ENCODE measurements at places on chromosomes 6 and 20. TPM values are rescaled to one million over a fixed set of nuclear protein-coding genes. Genes with fewer than 3 reads are reported as not detected.

GRCh38 chr20:9609887-9610502 lies 95.6 kb downstream of the LAMP5 start:
- no peaks in the 10 kb centered on the region for H3K36me3 ChIP-seq
- H3K27ac ChIP-seq, result no peak overlapping the region

- H3K4me3 ChIP-seq, result no peak overlapping the region
- no peaks in the 10 kb centered on the region for H3K27me3 ChIP-seq
- H3K27ac ChIP-seq, result no peak overlapping the region
- DNase-seq, result no peak
- no peaks in the 10 kb centered on the region for H3K36me3 ChIP-seq
These were observed 2.2 kb upstream of the PARD6B start for GRCh38 chr20:50728981-50729874.

DNA sequence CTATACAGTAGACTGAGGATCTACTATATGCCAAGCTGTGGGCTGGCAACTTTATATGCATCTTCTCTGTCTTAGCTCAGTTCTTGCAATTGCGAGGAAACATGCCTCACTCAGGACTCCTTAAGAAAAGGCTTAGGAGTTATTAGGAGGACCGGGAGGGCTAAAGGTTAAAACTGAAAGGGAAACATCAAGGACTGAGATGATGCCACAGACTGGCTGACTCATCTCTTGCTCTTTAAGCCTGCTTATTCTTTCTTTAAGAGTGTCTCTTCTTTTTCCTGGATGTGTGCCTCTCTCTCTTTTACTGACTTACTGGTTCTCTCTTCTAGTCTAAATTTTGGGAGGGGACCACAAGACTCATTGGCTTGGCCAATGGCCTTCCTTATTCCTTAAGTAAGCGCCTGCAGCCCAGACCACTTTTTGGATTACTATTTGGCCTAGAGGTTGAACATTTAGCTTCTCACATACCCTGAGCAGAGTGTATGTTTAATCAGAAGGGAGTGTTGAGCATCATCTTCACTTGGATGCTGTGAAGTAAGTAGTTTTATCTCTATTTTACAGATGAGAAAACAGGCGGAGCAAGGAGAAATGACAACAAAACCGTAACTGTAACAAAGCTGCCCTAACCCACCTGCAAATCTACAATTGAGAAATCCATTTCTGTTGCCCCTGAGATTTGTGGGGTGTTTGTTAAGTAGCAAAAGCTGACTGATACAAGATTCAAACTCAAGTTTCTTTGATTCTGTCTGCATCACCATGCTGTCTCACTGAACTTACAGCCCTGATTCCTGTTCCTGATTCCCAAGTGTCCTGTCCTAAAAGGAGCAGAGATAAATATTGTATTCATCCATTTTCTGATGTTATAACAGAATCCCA lies 7.2 kb upstream of the SDC4 start:
- H3K4me3 ChIP-seq, result no peak overlapping the region
- peak overlapping the region; percentile 80 for H3K27ac ChIP-seq
- no peaks in the 10 kb centered on the region for H3K27me3 ChIP-seq
- peak; percentile 63 for DNase-seq

DNA sequence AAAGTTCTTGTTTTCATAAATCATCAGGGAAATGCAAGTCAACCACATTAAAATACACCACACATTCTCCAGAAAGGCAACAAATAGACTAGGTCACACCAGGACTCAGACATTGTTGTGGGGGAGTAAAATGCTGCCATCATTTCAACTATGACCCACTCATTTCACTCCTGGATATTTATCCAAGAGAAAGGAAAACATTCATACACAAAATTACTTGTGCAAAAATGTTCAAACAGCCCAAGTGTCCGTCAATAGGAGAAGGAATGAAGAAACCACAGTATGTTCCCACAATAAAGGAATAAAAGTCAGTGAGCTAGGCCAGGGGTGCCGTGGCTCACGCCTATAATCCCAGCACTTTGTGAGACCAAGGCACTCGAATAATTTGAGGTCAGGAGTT lies 81.5 kb upstream of the QKI start:
- DNase-seq, result no peak
- H3K27me3 ChIP-seq, result no peaks in the 10 kb centered on the region
- no peaks in the 10 kb centered on the region for H3K36me3 ChIP-seq
- peaks cover 18% of the 10 kb centered on the region for H3K4me1 ChIP-seq
- peak overlapping the region; percentile 19 for H3K27ac ChIP-seq
- no peak overlapping the region for H3K4me3 ChIP-seq

DNA sequence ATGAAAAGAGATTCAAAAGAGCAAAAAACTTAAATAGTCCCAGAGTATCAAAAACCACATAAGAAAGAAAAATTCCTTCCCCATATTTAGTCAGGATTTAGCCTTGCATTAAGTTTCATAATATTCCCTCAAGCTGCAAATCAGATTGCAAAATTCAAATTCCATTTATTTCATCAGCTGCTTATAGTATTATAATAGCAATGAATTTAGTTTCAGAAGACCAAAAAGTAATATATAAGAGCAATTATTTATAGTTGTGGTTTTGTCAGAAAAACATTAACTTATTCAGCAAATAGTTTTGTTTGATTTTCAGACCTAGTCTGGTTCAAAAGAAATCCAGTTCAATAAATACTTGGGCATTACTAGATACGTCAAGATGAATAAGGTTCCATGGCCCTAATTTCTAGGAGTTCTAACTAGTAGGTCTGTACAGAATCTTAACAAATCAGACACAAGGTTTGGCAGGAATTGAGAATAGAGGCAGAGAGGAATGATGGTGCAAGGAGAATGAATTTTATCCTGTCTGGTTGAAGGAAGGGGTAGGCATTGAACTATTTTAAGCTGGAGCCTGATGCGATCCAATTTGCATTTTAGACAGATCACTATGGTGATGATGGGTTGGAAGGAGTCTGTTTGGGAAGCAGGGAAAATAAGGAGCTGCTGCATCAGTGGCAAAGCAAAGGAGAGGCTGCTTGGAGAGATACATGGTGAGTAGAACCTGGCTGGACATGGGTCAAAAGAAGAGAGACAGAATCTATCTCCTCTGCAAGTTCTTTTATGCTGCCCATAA lies 163.9 kb upstream of the STXBP5 start:
- no peaks in the 10 kb centered on the region for H3K27me3 ChIP-seq
- no peaks in the 10 kb centered on the region for H3K36me3 ChIP-seq
- no peak for DNase-seq

GRCh38 chr20:37494301-37494700 lies 26.7 kb upstream of the NNAT start:
- H3K27ac ChIP-seq, result no peak overlapping the region
- no peaks in the 10 kb centered on the region for H3K27me3 ChIP-seq
- DNase-seq, result peak; percentile 43
- H3K4me1 ChIP-seq, result no peaks in the 10 kb centered on the region

PKIB gene
- total RNA-seq, result 1.1 TPM

HLA-DPB1 gene
- 39.2 TPM for total RNA-seq

DNA sequence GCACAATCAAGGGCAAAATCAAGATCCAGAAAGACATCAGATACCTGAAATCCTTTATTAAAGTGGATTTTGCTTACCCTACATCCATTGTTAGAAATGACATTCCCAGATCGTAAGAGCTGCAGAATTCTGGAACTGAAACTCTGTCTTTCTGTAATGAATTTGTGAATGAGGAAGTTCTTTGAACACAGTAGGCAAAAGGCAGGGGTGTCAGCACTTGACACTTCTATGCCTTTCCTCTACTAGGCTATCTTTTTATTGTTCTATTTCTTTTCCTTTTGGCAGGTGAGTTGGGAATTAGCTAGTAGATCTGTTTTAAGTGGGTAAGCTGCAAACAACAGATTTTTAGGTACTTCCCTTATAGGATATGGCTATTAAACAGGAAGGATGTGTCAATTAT lies 126.3 kb downstream of the CARMIL1 start:
- DNase-seq, result no peak
- peak overlapping the region; percentile 42 for H3K27ac ChIP-seq
- no peak overlapping the region for H3K4me3 ChIP-seq
- H3K36me3 ChIP-seq, result no peaks in the 10 kb centered on the region
- no peaks in the 10 kb centered on the region for H3K27me3 ChIP-seq

DNA sequence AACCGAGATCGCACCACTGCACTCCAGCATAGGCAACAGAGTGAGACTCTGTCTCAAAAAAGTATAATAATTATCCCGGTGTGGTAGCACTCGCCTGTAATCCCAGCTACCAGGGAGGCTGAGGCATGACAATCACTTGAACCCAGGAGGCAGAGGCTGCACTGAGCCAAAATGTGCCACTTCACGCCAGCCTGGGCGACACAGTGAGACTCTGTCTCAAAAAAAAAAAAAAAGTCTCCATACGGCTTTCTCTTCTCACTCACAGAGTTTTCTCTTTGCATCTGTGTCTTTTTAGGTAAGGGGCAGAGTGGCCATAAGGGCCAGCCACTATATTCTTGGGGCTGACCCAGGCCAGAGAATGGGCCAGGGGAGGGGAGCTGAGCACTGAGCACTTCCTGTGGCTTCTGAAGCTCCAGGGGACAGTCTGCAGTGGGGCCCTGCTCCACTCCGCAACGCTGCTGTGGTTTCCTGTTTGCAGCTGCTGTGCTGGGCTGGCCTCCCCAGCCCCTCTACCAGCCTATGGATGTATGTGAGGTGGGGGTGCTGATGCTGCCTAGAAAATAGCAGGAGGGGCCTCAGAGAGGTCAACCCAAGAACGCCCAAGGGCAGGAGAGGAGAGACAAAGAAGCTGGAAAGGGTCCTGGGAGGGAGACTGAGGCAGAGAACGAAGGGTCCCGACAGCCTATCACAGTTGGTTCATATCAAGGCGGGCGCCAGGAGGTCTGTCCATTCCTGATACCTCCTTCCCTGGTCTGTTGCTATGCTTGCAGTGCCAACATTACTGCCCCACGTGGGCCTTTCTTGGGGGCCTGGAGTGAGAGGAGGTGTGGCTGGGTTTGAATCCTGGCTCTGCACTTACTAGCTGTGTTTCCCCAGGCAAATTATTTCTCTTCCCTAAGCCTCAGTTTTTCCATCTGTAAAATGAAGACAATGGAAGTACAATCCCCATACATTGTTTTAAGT lies 16.0 kb downstream of the SLA2 start:
- H3K27me3 ChIP-seq, result no peaks in the 10 kb centered on the region
- no peak for DNase-seq
- H3K4me3 ChIP-seq, result no peak overlapping the region
- no peaks in the 10 kb centered on the region for H3K4me1 ChIP-seq
- no peaks in the 10 kb centered on the region for H3K36me3 ChIP-seq

GRCh38 chr6:117985916-117986315 lies 78.9 kb downstream of the SLC35F1 start:
- H3K27me3 ChIP-seq, result no peaks in the 10 kb centered on the region
- no peaks in the 10 kb centered on the region for H3K4me1 ChIP-seq
- DNase-seq, result no peak
- no peaks in the 10 kb centered on the region for H3K36me3 ChIP-seq
- no peak overlapping the region for H3K4me3 ChIP-seq

DZANK1 gene
- 1.2 TPM for total RNA-seq

GRCh38 chr6:123770247-123770949 lies 33.3 kb upstream of the NKAIN2 start:
- H3K4me3 ChIP-seq, result no peak overlapping the region
- no peaks in the 10 kb centered on the region for H3K4me1 ChIP-seq
- DNase-seq, result no peak
- no peaks in the 10 kb centered on the region for H3K36me3 ChIP-seq

IP6K3 gene
- 6.7 TPM for total RNA-seq

DUSP15 gene
- total RNA-seq, result 2.6 TPM

TBC1D22B gene
- 6.2 TPM for total RNA-seq

CLIC5 gene
- 1.8 TPM for total RNA-seq

- DNase-seq, result no peak
- H3K36me3 ChIP-seq, result no peaks in the 10 kb centered on the region
- peaks cover 12% of the 10 kb centered on the region for H3K4me1 ChIP-seq
These were observed 21.0 kb downstream of the PTK7 start for GRCh38 chr6:43097098-43097489.

PAX1 gene
- total RNA-seq, result not detected

DNA sequence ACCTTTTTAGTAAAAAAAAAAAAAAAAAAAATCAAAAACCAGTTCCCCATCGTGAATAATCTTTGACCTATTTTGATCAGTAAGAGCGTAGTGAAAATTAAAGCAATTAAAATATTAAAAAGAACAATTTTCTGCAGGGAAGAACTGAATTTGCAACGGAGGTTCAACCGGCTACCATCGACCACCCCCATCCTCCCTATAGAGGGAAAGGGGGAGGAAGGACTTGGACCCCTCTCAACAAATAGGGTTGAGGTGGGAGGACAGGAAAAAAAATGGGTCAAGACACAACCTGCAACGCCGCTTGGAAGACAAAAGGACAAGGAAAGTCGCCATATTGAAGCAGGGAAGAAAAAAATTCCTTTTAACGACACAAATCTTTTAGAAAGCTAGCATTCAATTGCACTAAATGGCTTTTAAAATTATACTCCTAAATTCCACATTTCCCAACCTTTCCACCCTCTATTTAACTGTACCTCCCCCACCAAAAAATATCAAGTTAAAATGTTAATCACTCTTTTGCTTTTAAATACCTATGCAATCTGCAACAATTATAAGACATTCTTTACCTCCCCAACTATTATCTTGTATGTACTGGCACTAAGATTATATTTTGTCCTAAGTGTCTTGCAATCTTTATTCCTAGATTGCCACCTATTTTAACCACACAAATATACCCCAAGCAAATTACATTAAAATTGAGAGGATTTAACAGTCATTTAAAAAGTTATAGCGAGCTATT lies 1.7 kb downstream of the PPP1R10 start:
- peak; percentile 71 for DNase-seq
- peak overlapping the region; percentile 96 for H3K27ac ChIP-seq
- peak overlapping the region; percentile 59 for H3K4me3 ChIP-seq
- H3K36me3 ChIP-seq, result peaks cover 19% of the 10 kb centered on the region
- H3K27me3 ChIP-seq, result no peaks in the 10 kb centered on the region

- H3K36me3 ChIP-seq, result no peaks in the 10 kb centered on the region
- no peaks in the 10 kb centered on the region for H3K27me3 ChIP-seq
These were observed 2.0 kb upstream of the TMEM181 start for GRCh38 chr6:158557927-158558326.

- H3K27me3 ChIP-seq, result no peaks in the 10 kb centered on the region
- no peaks in the 10 kb centered on the region for H3K36me3 ChIP-seq
- no peak for DNase-seq
- no peak overlapping the region for H3K4me3 ChIP-seq
These were observed 1.1 kb downstream of the OCSTAMP start for GRCh38 chr20:46549188-46549972.

DNA sequence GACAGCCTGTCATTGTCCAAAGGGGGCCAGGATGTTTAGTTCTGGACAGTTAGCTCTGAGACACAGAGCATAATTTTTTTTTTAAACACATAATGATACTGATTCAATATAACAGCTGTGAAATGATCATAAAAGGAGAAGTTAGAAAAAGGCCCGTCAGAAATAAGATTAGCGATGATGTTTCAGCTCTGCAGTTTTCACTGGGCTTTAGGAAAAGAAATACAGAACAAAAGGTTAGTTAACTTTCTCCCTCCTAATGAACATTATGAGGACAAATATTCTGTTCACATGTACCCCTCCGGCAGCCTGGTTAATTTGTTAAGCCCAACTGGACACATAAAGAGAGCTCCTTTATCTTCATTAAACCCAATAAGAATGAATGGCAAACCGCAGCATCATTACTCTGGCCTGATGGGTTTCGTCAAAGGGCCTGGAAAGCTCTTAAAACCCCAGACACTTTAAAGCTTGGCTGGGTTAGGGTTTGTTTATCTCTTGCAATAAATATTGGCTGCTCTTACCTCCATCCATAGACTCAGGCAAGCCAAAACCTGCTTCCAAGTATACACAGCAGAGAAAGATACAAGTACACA lies 394.6 kb downstream of the KIF16B start:
- no peaks in the 10 kb centered on the region for H3K36me3 ChIP-seq
- no peaks in the 10 kb centered on the region for H3K4me1 ChIP-seq
- H3K4me3 ChIP-seq, result no peak overlapping the region

TRIM40 gene
- not detected for total RNA-seq

OOEP gene
- total RNA-seq, result not detected

- no peaks in the 10 kb centered on the region for H3K27me3 ChIP-seq
- no peak overlapping the region for H3K27ac ChIP-seq
- H3K4me1 ChIP-seq, result no peaks in the 10 kb centered on the region
- no peak overlapping the region for H3K4me3 ChIP-seq
- DNase-seq, result no peak
These were observed 128.4 kb upstream of the SGK1 start for GRCh38 chr6:134446218-134446848.
